ENCODE measurements at places on chromosomes 2 and 18.

DNA sequence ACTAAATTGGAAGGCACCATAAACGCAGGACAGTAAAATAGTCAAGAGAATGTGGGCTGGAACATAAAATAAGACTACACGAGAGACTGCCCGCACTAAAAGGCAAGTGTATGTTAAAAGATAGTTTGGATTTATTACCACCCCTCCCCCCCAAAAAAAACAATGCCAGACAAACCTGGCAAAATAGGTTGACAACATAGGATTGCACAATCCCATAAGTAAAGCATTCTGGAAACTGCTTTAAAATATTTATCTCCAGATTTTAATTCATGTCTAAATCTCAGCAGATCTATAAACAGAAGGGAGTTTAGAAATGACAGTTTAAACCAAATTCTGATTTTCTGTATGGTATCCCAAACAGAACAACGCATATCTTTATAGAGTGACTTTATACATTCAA, 455.1 kb downstream of the ERBB4 start:
- DNase-seq, result no peak

GRCh38 chr18:51617167-51617566, 419.7 kb upstream of the MEX3C start:
- no peak for DNase-seq

- DNase-seq, result no peak
Observed at GRCh38 chr18:48913201-48913600, 37.6 kb downstream of the SMAD7 start.

DNA sequence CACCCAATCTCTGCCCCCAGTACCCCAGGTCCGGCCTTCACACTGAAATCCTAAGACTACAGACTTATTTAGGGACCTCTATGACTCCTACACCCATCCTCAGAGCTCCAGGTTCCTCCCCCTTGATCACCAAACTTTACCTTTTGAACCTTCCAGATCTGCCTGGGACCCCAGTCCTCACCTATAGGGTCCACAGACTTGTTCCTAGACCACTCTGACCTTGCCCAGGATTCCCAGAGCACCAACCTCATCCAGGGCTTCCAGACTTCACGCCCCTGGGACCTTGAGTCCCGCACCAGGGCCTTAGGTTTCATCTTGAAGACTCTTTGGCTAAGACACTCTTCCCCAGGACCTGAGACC, 462 bp downstream of the CHCHD5 start:
- no peak for DNase-seq

DNA sequence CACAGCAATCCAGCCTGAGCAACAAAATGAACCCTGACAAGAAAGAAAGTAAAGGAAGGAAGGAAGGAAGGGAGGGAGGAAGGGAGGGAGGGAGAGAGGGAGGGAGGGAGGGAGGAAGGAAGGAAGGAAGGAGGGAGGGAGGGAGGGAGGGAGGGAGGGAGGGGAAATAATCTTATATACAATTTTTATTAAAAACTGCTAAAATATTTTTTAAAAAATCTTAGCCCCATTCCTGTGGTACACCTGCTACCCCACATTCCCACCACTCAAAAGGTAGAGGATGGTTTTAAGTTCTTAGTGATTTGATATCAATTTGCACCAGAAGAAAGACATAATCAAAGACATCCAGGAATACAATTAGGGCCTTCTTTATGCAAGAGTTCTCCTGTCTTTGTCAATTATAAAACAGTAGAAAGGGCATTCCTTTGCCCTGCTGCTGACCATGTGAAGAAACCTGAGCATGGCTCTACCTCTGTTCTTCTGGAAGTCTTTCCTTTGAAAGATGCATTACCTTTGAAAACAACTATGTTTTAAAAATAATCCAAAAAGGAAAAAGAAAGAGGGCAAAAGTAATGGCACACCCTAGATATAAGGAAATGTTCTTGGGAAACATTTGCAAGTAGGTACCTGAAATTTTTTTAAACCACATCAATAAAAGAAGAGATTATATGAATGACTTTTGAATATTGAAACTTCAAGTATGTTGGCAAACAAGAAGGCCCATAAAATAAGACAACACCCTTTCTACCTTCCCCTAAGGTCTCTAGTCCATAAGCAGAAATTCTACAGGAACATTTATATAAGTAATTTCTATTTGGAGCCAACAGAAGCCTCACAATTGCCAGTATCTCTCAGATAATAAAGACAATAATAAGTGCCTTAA, 33.7 kb upstream of the ACVR2A start:
- no peak for DNase-seq

GRCh38 chr2:232611559-232612218, 21.7 kb upstream of the EFHD1 start:
- DNase-seq, result peak; percentile 58

DNA sequence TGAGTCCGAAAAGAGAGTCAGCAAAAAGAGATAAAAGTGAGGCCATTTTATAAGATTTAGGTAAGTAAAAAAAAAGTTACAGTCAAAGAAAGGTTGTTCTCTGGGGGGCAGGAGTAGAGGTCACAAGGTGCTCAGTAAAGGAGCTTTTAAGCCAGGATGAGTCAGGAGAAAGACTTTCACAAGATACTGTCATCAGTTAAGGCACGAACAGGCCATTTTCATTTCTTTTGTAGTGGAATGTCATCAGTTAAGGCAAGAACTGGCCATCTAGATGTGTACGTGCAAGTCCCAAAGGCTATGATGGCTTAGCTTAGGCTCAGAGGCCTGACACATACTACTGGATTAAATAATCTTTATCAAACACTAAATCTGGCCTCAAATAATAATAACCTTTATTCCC, 1207.3 kb upstream of the FAM98A start:
- DNase-seq, result no peak

GRCh38 chr2:219829667-219830352, 202.4 kb downstream of the SLC4A3 start:
- DNase-seq, result no peak

DNA sequence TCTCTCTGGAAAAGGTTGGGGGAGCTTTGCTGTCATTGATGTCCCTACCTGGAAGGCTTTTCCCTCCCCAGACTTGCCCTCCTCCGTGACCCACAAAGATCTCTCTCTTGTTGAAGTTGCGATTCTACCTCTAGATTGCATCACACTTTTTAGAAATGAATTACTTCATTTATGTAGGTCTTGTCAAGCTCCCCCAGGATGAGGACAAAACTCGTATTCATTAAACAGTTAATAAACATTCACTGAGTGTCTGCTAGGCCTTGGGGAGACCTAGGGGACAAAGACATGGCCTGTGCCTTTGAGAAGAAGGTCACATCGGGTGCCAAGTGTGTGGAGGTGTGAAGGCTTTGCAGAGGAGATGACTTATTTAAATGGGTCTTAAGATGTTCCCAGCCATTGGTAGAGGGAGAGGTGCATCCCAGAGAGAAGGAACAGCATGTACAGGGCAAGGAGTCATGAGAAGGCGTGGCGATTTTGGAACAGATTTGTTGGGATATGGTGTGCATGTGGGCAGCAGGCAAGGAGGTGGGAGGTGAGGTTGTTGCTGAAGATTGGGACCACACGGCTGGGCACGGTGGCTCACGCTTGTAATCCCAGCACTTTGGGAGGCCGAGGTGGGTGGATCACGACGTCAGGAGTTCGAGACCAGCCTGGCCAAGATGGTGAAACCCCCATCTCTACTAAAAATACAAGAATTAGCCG, 9.8 kb upstream of the YWHAQ start:
- no peak for DNase-seq

GRCh38 chr18:62957885-62958472, 242.6 kb downstream of the PHLPP1 start:
- DNase-seq, result no peak

- DNase-seq, result no peak
Observed at GRCh38 chr2:120392923-120393322, 47.0 kb downstream of the INHBB start.

DNA sequence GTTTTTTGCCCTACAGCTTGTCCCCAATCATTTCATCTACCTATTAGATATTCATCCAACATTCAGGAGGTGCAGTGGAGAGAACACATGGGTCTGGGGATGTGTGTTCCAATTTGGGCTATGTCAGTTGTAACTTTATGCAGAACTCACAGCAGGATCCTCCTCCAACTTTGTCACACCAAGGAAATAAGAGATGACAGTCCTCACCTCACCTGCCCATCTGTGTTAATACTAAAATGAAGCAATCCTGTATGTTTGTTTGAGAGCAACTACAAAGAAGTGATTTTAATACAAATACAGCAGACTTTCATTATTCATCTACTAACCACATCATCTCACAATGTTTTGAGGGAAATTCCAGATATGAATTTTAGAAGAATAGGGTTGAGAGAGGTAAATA, 126.7 kb downstream of the ARHGAP15 start:
- DNase-seq, result no peak

GRCh38 chr2:101223814-101224231, 28.9 kb upstream of the CNOT11 start:
- DNase-seq, result no peak

- DNase-seq, result peak; percentile 89
Observed at GRCh38 chr2:217685255-217685605, 317.6 kb downstream of the TNS1 start.

DNA sequence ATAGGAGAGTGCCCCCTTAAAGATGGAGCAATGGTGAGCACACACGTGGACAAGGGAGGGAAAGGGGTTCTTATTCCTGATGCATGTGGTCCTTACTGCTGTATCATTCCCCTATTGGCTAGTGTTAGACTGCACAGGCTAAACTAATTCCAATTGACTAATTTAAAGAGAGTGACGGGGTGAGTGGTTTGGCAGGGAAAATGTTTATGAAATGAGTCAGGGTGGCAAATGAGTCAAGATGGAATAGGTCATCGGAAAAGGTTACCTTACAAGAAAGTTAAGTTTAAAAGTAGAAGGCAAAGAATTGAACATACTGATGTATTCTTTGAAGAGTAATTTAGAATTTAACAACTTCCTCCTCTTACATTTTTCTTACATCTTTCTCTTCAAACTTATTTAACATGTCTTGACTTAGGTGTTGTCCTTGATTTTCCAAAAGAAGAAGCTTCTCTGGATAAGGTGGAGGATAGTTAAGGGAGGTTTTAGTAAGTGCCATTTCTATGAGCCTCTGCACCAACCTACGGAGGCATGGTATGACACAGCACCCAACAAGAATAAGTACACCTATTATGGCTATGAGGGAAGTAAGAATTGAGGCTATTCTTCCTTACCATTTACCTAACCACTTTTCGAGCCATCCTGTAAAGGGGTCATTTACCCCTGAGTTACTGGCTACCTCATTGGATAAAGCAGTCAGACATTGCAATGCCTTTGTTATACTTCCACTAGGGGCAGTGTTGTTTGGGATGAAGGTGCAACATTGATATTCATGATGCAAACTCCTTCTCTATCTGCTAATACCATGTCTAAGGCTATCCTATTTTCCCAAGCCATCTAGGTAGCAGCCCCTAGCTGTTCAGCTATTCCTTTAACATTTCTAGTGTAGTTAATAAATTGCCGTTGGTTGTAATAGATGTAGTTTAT, 1345.8 kb upstream of the LRRTM1 start:
- DNase-seq, result no peak

DNA sequence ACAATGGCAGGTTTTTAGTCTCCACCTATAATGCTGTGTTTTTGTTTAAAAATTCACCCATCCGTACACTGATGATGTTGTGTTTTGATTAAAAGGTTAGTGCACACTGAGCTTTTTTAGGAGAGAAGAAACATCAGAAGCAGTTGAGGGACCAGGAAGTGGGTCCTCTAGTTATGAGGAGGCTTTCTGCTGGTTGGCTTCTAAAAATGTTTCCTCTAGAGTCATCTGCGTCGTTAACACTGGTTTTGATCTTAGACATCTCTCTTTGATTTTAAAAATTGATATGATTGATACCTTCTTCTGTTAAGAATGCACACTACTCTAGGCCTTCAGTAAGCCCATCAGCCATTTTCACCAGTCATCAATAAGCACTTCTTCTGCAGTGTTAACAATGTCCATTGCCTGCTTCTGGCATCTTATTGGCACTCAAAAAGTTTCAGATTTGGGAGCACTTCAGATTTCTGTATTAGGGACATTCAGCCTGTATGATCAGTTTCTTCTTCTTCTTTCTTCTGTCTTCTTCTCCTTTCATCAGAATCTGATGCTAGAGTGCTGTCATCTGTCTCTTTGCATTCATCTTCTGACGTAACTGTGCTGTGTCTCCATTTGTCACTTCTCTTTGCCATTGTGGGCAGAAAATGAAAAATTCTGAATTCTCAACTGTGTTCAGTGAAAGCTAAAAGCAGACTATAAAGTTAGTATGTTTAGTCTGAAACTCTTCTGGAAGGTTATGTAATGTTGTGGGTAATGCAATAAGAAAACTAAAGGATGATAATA, 56.3 kb downstream of the PHLPP1 start:
- no peak for DNase-seq

DNA sequence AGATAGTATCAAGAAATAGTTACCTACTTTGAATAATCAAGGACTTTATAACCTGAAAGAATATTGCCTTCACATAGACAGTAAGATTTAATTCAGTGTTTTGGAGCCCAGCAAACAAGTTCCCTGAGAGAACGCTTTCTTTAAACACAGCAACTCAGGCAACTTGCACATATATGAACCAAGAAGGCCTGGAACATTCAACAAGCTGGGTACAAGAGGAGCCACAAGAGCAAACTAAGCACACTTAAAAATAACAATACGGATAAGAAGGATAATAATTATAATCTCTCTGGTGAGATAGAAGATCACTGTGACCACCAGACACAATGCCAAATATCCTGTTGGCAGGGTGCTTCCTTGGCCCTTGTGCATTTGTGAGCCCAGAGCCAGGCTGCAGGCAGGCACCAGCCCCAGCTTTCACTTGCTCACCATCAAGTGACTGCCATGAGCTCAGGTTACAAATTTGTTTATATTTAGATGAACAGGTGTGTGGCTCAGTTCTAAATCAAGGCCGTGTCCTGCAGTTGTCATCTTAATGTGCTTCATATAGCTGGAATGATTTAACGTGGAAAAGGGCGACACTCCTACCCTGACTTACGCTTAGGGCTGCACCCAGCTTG, 446.6 kb downstream of the IRS1 start:
- DNase-seq, result no peak
